ENCODE measurements at places on chromosomes 12 and 14. TPM values are rescaled to one million over a fixed set of nuclear protein-coding genes. Genes with fewer than 3 reads are reported as not detected.

DNA sequence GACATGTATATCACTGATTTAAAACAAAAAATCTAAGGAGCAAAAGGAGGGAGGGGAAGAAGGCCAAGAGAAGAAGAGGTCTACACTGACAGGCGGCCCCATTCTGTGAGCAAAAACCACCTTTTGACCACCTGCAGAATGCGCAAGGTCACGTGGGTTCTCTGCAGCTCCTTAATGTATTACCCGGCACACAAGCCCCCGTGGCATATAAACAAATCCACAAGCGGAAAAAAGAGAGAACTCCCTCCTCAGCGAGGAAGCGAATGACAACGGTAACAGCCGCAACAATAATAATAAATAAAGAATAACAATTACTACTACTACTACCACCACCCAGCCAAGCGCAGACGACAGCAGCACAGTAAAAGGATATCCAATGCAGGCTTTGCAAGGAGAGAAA lies 1.3 kb downstream of the KSR2 start:
- DNase-seq: no peak

GRCh38 chr12:108765289-108765764 lies 34.0 kb upstream of the CORO1C start:
- DNase-seq: no peak

GRCh38 chr12:107014055-107014454 lies 27.1 kb upstream of the MTERF2 start:
- peak; percentile 44 for DNase-seq

The ITPR2 gene
- total RNA-seq: 31.3 TPM

DNA sequence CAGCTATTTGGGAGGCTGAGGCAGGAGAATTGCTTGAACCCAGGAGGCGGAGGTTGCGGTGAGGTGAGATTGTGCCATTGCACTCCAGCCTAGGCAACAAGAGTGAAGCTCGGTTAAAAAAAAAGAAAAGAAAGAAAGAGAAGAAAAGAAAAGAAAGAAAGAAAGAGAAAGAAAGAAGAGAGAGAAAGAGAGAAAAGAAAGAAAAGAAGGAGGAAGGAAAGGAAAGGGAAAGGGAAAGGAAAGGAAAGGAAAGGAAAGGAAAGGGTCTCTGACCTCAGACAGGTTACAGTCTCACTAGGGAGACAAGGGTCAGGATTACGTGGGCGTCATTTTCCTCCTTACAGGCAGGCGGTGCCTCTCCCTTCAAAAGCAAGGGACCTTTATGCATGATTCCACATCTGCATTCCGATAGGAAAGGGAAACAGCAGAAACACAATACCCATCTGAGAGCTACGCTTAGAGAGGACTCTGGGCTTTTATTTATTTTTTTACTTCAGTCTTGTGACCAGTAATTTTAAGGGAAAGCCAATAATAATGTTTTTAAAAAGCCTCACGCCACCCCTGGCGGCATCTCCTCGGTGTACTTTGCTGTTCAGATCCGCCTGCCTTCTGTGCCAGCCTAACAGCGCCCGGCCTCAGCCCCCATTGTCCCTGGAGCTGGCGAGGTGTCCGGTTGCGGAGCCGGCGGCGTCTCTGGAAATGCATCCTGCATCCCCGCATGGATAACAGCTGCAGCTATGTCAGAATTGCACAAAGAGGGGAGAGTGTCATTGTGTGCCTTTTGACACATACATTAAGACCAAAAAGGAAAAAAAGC lies 945 bp upstream of the HIP1R start:
- DNase-seq: peak; percentile 63
